ENCODE measurements at places on chromosomes 13 and 19. TPM values are rescaled to one million over a fixed set of nuclear protein-coding genes. Genes with fewer than 3 reads are reported as not detected.

- DNase-seq: no peak
These were observed 23.6 kb upstream of the LRCH1 start for GRCh38 chr13:46529216-46529919.

GRCh38 chr13:25143706-25144105 lies 28.4 kb downstream of the AMER2 start:
- no peak for DNase-seq

DNA sequence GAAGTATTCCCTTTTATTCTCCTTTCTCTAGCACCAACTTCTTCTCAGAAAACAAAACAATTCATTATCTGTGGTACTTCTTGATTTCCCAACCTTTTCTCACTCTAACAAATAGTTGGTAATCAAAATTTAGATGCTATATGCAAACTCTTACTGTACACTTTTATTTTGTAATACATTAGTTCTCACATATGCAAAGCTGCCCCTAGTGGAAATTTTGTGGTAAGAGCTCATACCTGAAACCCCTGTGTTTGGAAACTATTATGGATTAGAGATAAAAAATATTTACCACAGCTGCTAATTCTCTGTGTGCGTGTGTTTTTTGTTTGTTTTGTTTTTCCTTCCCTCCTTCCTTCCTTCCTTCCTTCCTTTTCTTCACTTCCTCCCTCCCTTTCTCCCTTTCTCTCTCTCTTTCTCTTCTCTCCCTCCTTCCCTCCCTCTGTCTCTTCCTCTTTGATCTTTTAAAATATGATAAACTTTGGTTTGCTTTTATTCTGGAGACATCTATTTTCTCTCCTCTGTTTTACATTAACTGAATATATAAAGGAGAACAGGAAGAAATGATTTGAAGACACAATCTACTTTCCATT lies 537.4 kb downstream of the SLITRK6 start:
- no peak for DNase-seq

DNA sequence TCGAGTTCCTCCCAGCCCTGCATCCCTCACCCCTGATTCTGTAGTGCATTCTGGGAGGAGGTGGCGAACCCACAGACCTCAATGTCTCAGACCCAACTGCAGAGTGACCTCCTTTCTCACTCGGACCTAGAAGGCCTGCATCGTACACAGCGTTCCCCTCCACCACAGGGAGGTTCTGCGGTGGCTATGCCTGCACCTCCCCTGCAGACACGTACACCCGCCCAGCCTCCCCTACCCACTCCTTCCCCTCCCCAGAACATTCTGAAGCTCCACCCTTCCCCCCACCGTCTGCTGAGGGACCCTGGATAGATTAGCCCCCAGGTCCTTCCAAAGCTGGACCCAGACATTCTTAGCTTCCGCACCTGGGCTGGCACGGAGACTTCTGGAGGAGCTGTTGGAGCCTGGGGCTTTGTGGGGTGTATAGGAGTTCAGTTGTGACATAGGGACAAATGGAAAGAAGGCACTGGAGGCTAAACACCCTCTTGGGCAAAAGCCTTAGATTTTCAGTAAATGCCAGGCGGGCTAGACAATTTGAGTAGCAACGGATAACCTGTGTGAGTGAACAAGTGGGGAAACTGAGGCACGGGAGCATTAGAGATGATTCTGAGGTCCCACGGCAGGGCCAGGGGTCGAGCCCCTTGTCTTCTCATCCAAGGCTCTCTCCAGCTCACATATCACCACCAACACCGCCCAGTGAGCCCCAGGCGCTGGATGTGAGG lies 420 bp upstream of the FSD1 start:
- DNase-seq: no peak

GRCh38 chr19:42229855-42230351 lies 9.8 kb downstream of the ZNF526 start:
- DNase-seq: no peak

GRCh38 chr13:79692846-79693245 lies 211.9 kb downstream of the NDFIP2 start:
- no peak for DNase-seq

DNA sequence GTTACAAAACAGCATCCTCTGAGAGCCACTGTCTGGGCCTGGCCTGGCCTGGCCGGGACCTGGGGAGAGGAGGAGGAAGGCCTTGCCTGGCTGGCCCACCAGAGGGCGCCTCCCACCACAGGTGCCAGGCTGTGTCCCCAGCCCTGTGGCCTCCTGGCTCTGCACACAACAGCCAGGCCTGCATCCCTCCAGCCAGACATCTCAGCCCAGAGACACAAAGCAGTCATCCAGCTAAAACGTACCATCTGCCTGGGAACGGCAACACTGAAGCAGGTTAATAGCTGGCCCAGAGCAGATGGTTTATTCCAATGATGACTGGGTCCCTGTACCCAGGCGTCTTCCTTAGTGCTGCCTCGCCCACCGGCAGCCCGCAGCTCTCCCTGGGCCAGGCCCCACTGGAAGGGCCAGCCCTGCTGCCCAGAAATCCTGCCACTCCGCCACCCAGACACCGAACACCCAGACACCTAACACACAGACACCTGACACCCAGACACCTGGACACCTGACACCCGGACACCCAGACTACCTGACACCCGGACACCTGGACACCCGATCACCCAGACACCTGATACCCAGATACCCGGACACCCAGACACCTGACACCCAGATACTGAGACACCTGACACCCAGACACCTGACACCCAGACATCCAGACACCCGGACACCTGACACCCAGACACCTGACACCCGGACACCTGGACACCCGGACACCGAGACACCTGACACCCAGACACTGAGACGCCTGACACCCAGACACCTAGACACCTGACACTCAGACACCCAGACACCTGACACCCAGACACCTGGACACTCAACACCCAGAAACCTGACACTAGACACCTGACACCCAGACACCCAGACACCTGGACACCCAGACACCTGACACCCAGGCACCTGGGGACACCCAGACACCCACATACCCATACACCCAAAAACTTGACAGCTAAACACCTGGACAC lies 20.1 kb downstream of the C19orf12 start:
- peak; percentile 84 for DNase-seq

DNA sequence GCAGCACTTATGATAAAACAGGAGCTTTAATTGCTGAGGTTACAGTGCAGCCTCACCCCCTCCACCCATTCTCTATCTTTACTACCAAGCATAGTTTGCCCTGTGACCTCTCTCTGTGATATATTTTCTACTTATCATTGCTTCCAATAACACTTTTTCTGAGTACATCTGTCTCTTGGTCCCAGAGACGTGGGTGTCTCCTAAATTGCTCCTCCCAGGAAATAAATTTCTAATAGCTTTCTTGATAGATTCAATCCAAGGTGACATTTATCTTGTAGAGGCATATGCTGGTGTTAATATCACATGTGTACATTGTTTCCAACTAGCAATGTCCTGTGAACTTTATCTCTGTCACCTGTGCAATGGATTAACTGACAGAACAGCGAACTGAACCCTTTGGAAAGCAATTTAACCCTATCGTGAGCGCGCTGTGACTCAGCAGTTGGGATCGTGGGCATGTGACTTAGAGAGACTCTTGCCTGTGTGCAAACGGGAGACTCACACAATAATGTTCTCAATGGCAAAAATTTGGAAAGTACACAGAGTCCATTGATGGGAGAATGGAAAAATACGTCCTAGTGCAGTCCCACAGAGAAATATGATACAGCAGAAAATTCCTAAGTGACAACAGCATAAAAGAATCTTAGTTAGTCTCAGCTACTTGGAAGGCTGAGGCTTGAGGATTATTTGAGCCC lies 7.0 kb upstream of the MAP2K2 start:
- no peak for DNase-seq

DNA sequence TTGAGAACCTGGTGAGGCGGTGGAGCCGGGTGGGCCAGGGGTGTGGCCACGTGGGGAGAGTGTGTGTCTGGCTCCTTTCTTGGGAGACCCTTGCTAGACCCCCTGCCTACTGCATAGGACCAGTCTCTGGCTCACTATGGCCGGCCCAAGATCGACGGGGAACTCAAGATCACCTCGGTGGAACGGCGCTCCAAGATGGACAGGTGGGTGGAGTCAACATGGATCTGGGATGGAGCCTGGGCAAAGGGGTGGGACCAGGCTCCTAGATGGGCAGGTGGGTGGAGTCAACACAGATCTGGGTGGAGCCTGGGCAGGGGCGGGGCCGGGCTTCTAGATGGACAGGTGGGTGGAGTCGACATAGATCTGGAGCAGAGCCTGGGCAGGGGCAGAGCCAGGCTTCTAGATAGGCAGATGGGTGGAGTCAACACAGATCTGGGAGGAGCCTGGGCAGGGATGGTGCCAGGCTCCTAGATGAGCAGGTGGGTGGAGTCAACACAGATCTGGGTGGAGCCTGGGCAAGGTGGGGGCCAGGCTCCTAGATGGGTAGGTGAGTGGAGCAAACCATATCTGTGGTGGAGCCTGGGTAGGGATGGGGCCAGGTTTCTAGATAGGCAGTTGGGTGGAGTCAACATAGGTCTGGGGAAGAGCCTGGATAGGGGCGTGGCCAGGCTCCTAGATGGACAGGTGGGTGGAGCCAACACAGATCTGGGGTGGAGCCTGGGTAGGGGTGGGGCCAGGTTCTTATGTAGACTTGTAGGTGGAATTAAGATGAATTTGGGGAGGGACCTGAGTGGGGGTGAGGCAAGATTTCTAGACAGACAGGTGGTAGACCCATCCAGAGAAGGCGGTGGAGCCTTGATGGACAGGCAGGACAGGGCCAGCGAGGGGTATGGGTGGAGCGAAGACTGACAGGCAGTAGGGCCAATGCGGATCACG lies 56.5 kb downstream of the VAV1 start:
- DNase-seq: no peak

- no peak for DNase-seq
These were observed 5.1 kb downstream of the SLC7A9 start for GRCh38 chr19:32864318-32865007.

DNA sequence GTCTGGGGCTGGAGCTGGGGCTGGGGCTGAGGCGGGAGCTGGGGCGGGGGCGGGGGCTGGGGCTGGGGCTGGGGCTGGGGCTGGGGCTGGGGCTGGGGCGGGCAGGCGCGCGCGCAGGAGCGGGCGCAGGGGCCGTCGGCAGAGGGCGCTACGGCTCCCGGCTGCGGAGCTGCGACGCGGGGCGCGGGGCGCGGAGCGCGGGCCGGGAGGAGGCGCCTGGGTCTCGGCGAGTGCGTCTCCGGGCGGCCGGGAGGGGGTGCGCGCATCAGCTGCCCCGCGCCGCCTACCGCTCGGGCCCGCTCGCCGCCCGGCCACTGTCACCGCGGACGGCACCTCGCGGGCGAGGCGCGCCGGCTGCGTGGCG lies 422 bp upstream of the MTUS2 start:
- DNase-seq: peak; percentile 68

DNA sequence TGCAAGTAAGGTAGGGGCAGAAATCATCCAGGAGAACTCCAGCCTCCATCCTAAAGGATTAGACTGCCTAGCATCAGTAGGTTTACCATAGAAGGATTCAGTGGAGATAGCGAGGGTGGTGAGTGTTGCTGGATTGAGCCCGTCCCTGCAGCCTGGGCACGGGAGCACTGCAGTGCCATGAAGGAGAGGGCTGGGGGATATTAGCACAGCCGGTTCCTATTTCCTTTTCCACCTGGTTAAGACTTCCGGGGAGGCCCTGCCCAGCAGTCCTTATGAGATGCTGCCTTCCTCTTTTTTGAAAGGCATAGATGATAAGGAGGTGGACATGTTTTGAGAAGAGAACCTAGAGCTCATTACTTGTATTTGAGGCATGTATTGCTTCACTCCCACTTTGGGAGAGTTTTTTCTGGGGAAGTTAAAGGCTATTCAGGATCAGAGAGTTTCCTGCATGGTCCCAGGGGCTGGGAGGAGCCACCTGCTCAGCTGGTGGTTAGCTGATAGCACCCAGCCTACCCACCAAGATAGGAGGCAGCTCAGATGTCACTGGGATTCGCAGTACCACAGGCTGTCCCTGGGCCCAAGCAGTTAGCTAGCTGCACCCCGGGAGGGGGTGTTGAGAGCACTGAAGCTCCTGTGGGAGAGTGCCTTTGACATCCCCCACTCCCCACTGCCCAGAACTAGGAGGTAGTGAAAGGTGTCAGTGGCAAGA lies 17.2 kb downstream of the ACTN4 start:
- DNase-seq: no peak

GRCh38 chr19:14383661-14384555 lies 2.7 kb downstream of the ADGRE5 start:
- no peak for DNase-seq

HOMER3 gene
- 78.8 TPM for total RNA-seq

RINL gene
- total RNA-seq: 1.4 TPM

CD33 gene
- not detected for total RNA-seq

CD70 gene
- total RNA-seq: not detected

ZNF682 gene
- 25.1 TPM for total RNA-seq
